Pancreas (tissue), 10 donors: ENCODE measurements at places on chromosomes 2 and 18. TPM values are rescaled to one million over a fixed set of nuclear protein-coding genes. Genes with fewer than 3 reads are reported as not detected.

The GAL3ST2 gene
- not detected for polyA plus RNA-seq

The DES gene
- 101 TPM for polyA plus RNA-seq

GRCh38 chr2:192073878-192074277, 120.9 kb downstream of the TMEFF2 start:
- no peak overlapping the region for H3K27ac ChIP-seq
- no peak overlapping the region for H3K4me3 ChIP-seq
- H3K4me1 ChIP-seq = no peaks in the 10 kb centered on the region
- H3K36me3 ChIP-seq = no peaks in the 10 kb centered on the region
- H3K27me3 ChIP-seq = no peaks in the 10 kb centered on the region

- no peaks in the 10 kb centered on the region for H3K4me1 ChIP-seq
- H3K4me3 ChIP-seq = no peak overlapping the region
- H3K27ac ChIP-seq = no peak overlapping the region
- no peak for DNase-seq
- no peaks in the 10 kb centered on the region for H3K27me3 ChIP-seq
These were observed 145.3 kb downstream of the C1D start for GRCh38 chr2:67917332-67918054.

GRCh38 chr2:218307415-218308090, 15.2 kb upstream of the TMBIM1 start:
- no peak overlapping the region for H3K4me3 ChIP-seq
- H3K27me3 ChIP-seq = no peaks in the 10 kb centered on the region
- H3K36me3 ChIP-seq = no peaks in the 10 kb centered on the region
- no peak for DNase-seq
- no peaks in the 10 kb centered on the region for H3K4me1 ChIP-seq

DNA sequence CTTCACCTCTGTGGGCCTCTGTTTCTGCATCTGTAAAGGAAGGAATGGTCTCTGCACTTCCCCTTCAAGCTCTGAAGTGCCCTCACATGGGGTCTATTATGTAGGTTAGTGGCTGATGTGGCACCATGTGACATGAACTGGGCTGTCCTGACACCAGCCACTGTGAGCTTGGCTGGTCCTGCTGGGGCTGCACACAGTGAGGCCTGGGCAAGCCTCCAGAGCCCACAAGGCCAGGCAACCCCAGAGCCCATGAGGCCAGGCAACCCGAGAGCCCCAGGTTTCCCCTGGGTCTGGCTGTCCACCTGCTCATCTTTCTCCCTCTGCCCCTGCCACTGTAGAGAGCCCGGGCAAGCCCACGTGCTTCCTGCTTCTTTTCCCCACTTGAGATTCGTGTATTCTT, 150.1 kb upstream of the SMAD2 start:
- no peaks in the 10 kb centered on the region for H3K4me1 ChIP-seq
- H3K27ac ChIP-seq = no peak overlapping the region
- no peak overlapping the region for H3K4me3 ChIP-seq
- no peak for DNase-seq
- H3K36me3 ChIP-seq = no peaks in the 10 kb centered on the region
- H3K27me3 ChIP-seq = no peaks in the 10 kb centered on the region

DNA sequence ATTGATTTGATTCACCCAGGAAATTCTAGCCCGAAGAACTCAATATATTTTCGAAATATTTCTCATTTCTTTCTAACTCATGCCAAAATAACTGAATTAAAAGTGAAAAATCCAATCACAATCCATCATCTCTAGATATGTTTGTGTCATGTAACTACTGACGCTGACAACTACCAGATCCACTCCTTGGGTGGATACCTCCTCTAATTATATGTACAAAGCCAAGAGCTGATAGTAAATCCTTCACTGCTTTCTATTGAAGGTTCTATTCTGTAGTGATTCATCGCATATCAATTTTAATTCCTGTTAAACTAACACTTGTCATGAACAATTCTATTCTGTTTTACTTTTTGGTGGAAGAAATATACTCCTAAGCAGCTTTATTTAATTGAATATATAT, 1056.6 kb upstream of the NXPH2 start:
- DNase-seq = no peak
- no peaks in the 10 kb centered on the region for H3K36me3 ChIP-seq
- H3K4me1 ChIP-seq = no peaks in the 10 kb centered on the region
